Stimulated activated CD8-positive, alpha-beta memory T cell treated with anti-CD3 and anti-CD28 coated beads, Interleukin-7, amount 100 ng/mL, for 4 hours (primary cell): ENCODE measurements at places on chromosomes 1 and 21.
A peak's percentile ranks its signal among the peaks of the same experiment; 100 is the strongest.

DNA sequence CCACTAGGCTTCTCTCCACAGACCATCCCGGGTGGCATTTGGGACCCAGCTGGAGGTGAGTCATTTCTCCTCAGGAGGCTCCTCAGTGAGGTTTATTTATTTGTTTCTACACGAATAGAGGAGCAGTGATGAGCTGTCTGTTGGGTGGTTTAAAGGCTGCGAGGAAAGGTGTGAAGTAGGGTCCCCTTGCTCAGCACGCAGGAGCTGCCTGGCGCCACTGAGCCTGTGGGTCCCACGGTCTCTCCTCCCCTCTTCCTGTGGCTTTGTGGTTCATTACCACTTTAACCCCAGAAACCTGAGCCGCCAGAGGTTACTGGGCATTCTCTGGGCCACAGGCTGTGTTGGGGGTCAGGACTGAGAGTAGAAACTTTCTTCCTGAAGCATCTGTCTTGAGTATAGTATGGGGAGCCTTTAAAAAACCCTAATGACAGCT, 39.9 kb downstream of the IL6R start:
- DNase-seq = no peak

GRCh38 chr1:207581496-207582153, 63.3 kb upstream of the CR1L start:
- DNase-seq = no peak

DNA sequence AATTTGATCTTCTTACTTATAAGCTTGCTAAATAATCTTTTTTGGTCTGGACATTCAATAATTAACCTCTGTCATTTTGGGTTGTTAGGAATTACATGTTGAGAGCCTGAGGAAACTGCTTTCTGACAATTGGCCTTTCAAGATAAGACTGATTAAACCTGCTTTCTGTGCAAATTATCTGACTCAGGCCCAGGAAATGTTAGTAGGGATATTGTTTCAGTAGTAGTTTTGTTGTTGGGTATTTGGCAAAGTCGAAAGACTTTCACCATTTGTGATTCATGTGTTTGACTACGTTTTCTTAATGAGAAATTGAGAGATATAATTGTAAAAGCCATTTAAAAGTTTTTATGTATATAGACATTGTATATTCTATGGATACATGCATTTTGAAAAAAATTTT, 81.1 kb upstream of the GPR88 start:
- DNase-seq = no peak

DNA sequence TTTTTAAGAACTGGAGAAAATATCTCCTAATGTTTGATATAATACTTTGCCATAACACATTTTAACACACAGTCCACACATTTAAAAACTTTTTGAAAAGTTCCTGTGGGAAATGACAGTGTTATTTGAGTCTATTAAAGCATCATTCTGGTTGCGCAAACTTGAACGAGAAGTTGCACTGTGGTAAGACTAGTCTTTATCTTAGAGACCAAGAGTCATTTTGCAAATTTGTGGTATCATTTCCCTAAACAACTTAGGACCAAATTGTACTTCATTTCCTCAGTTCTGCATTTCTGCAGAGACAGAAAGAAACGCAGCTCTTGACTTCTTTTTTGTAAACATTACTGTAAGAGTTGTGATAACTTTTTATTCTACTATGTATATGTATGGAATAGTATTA, at the start of gene RGS18:
Gene RGS18, plus strand, starts transcription at position 282 of the 400 bp plus-strand sequence. CDS start 176 bp downstream, outside the sequence.
- no peak for DNase-seq

- no peak for DNase-seq
These were observed 73.0 kb downstream of the CCDC18 start for GRCh38 chr1:93253516-93253915.

- DNase-seq = no peak
These were observed 753 bp downstream of the KIF1B start for GRCh38 chr1:10210841-10211804.

GRCh38 chr1:44830900-44831304, 12.2 kb downstream of the PTCH2 start:
- DNase-seq = no peak

DNA sequence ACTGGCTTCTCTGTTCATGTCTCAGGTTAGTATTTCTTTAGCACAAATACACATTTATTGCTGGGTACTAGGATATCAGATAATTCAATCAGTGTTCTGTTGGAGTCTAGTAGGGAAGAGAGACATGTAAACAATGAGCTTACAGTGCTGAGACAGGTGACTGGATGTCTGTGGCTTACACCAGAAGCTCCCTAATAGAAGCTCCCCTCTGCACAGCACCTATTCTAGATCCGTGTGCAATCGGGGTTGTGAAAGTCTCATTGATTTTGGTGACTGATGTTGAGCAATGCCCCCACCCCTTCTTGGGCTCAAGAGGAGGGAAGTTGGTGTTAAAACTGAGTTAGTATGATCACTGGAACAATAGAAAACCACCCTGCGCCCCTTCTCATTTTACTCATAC, 279.2 kb downstream of the RPS6KC1 start:
- no peak for DNase-seq

DNA sequence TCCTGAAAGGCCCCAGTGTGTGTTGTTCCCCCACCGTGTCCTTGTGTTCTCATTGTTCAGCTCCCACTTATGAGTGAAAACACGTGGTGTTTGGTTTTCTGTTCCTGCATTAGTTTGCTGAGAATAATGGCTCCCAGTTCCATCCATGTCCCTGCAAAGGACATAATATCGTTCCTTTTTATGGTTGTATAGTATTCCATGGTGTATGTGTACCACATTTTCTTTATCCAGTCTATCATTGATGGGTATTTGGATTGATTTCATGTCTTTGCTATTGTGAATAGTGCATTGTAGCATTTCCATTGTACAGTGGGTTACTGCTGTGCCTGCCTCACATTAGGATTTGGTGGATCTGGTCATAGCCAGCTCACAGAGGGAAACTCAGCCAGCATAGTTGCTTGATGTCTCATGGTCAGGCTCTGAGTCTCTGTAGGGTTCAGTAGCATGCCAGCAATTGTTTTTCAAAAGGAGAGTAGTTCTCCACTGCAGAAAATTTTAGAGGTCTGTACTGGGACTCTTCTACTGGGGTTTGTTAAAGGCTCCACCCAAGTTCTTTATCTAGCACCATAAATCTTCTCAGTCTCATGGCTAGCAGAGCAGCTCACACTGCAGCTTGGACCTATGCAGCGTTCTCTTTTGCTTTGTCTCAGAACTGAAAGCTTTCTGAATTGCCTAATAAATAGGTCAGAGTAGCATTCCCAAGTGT, 41.0 kb downstream of the RUNX3 start:
- DNase-seq = no peak

DNA sequence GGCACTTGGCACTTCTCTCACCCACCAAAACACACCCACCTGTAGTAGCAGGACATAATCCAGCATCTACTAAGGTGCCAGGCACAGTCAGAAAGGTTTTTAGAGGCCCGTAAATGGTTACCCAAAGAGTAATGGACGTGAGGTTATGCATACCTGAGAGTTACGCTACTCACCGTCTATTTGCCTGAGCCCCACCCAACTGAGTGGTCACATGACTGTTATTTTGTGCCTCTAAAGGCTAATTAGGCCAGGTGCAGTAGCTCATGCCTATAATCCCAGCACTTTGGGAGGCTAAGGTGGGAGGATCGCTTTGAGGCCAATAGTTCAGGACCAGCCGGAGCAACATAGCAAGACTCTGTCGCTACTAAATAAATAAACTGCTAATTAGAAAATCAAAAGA, 11.0 kb downstream of the LMX1A start:
- DNase-seq = no peak

DNA sequence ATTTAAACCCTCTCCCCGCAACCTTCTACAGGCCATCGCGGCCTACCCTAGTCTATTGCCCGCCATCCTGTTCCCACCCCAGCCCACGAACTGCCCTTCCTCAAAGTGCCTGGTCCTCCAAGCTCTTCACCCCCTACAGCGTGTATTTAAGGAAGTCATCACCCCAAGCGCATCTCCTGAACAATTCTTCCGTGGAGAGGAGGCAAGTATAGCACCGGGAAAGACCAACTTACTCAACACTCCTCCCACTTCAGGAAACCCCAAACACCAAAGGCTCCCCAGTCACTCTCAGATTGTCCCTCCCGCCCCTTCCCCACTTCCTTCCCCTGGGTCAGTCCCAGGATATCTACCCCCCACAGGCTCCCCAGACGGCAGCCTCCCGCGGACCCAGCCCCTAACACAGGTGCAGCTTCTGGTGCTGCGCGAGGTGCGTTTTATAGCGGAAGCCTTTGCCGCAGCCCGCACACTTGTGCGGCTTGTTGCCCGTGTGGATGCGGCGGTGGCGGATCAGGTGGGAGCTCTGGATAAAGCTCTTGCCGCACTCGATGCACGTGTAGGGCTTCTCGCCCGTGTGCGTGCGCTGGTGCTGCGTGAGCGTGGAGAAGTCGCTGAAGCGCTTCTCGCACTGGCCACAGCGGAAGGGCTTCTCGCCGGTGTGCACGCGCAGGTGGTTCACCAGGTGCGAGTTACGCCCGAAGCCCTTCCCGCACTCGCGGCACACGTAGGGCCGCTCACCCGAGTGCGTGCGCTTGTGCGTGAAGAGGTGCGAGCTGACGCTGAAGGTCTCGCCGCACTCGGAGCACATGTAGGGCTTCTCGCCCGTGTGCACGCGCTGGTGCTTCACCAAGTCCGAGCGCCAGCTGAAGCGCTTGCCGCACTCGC, 25.5 kb downstream of the ZNF697 start:
- no peak for DNase-seq

- DNase-seq = no peak
These were observed 468.1 kb upstream of the CXADR start for GRCh38 chr21:17044696-17045095.

GRCh38 chr1:200738949-200739651, 407 bp downstream of the CAMSAP2 start:
- DNase-seq = peak; percentile 26

- DNase-seq = no peak
These were observed 39.2 kb downstream of the CAPN9 start for GRCh38 chr1:230786385-230786753.

GRCh38 chr1:168430321-168430720, 113.5 kb downstream of the XCL2 start:
- no peak for DNase-seq

GRCh38 chr1:119764220-119764619, 4.5 kb downstream of the HMGCS2 start:
- no peak for DNase-seq

DNA sequence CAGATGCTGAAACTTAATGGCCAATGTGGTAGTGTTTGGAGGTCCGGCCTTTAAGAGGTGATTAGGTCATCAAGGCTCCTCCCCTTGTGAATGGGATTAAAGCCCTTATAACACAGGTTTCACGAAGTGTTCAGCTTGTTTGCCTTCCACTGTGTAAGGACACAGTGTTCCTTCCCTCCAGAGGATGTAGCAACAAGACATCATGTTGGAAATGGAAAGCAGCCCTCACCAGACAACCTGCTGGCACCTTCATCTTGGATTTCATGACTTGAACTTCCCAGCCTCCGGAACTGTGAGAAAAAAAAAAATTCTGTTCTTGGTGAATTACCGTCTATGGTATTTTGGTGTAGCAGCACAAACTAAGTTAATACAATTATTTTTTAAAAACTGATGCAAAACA, 613.8 kb downstream of the KIF26B start:
- DNase-seq = no peak

GRCh38 chr1:22350924-22351767, 100.5 kb upstream of the ZBTB40 start:
- DNase-seq = no peak

- no peak for DNase-seq
These were observed 44.2 kb downstream of the ARHGEF11 start for GRCh38 chr1:157001304-157001703.

GRCh38 chr21:42216726-42217572, 2.0 kb upstream of the ABCG1 start:
- DNase-seq = no peak

DNA sequence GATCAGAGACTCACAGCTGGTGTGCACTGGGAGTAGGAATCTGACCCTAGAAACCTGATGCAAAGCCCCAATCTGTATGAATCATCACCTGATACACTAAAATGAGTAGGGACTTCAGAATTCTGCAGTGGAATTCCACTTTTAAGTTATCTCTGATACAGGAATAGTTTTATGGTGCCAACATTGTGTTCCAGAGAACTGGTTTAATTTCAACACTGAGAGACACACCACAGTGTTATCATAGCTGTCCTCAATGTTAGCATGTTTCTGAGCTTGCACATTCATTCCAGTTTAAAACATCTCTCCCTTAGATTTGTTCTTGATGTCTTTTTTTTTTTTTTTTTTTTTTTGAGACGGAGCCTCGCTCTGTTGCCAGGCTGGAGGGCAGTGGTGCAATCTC, 7.1 kb downstream of the UTS2 start:
- DNase-seq = no peak

- DNase-seq = peak; percentile 73
These were observed 1.2 kb upstream of the HIVEP3 start for GRCh38 chr1:41919764-41920397.

DNA sequence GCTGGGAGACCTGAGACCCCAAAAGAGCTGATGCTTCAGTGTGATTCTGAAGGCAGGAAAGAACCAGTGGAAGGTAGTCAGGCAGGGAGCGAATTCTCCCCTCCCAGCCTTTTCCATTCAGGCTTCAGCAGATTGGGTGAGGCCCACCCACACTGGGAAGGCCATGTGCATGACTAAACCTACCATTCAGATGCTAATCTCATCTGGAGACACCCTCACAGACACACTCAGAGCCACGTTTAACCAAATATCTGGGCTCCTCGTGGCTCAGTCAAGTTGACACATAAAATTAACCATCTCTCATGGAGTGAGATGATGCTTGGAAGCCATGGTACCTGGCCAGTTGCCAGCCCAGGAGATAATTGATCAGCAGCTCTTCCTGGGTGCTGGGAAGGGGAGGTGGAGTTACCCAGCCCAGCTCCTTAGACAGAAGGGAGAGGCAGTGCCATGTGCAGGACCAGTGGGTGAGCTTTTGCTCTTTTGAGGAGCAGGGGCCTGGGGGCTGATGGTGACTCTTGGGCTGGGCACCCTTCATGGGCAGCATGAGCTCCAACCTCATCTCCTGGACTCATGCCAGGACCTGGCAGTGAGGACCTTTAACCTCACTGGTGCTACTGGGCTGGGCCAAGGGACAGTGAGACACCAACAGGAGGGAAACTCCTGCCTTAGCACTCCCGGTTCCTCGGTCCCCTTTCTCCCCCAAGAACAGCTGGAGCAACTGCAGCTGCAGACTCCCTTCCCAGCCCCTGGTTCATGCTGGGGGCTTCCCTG, 89.0 kb upstream of the ACTL8 start:
- no peak for DNase-seq

DNA sequence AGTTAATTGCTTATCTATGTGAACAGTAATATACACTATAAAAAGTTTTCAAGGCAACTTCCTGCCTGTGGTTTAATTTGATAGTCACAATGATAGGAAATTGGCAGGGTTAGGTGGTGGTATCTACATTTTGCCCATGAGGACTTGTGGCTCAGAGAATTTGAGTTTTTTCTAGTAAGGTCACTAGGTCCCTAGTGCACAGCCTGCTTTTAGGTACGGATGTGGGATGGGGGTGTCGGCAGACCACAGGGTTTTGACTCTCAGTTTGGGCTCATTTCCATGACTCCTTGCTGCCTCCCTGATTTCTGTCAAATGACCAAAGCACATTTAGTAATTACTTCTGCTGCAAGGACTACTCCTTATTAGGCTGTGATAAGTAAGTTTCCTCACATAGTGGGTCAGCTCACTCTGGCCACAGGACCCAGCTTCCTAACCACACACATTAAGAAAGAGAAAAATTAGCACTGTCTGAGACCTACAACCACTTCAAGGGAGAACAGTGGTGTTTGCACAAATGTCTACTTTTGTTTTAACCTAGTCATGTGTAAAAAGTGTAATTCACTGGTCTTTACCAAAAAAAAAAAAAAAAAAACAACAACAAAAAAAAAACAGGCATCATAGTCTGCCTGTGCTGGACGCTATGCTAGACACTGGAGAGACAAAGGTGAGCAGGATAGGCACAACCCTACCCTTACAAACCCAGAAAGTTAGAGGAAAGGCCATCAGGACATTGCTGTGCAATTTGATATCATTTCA, 43.7 kb downstream of the MRPL39 start:
- DNase-seq = no peak
